ENCODE measurements at places on chromosomes 7 and 10. TPM values are rescaled to one million over a fixed set of nuclear protein-coding genes. Genes with fewer than 3 reads are reported as not detected.

PLA2G12B gene
- polyA plus RNA-seq = 7.2 TPM

OR13A1 gene
- 0.10 TPM for polyA plus RNA-seq

OTUD1 gene
- polyA plus RNA-seq = 6.7 TPM

- DNase-seq = no peak
These were observed 84.9 kb downstream of the ARID5B start for GRCh38 chr10:61986382-61986781.

DNA sequence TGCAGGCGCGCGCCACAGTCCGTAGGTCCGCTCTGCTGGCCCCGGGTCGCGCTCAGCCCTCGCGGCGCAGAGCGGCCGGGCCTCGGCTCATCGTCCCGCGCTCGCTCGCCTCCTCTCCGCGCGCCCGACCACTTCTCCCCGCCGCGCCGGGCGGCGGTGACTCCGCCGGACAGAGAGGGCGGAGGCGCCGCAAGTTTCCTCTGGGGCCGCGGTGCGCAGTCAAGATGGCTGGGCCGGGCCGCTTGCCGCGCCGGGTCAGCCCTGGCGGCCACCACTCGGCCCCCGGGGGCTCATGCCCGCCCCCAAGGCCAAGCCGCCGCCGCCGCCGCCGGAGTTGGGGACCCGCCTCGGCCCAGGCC, 441 bp downstream of the FZD8 start:
- DNase-seq = no peak

DNA sequence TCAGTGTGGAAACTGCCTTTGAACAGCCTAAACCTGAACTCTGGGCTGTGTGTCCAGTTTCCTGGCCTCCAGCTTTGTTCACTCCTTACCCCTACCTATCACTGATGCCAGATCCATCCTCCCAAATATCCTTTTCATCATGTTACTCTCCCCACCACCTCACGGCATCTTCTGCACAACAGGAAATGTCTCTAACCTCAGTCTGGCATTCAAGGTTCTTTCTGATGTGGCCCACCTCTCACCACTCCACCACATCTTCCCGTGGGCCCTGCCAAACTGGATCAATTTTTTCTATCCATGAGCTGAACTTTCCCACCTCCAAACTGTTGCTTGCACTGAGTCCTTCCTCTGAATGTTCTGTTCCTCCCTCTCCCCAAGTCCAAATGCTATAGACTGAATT, 35.8 kb upstream of the MAP3K8 start:
- no peak for DNase-seq

DNA sequence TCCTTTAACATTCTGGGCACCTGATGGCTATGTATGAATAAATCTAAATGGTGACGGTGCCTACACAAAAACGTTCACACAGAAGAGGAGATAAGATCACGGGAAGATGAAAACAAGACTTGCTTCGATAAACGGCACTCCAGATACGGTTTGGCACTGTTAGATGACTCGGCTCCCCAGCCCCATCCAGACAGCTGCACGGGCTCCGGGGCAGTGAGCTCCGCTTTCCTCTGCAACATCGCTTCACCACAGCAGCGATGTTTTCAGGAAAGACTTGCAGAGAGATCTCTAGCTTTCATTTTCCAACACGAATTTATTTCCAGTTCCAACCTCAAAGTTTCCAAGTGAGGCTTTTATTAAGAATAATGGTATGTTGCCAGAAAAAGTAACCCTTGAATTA, 132.1 kb downstream of the KLF6 start:
- DNase-seq = no peak

- no peak for DNase-seq
These were observed 6.7 kb downstream of the NRP1 start for GRCh38 chr10:33327751-33328150.

GRCh38 chr7:91291902-91292301, 27.7 kb downstream of the FZD1 start:
- DNase-seq = no peak

THSD7A gene
- under 0.01 TPM for polyA plus RNA-seq

Measured in sigmoid colon (tissue), 7 donors.